ENCODE measurements at places on chromosomes 16 and 17.

GRCh38 chr16:58848662-58849002, 114.5 kb upstream of the GOT2 start:
- no peak for DNase-seq

DNA sequence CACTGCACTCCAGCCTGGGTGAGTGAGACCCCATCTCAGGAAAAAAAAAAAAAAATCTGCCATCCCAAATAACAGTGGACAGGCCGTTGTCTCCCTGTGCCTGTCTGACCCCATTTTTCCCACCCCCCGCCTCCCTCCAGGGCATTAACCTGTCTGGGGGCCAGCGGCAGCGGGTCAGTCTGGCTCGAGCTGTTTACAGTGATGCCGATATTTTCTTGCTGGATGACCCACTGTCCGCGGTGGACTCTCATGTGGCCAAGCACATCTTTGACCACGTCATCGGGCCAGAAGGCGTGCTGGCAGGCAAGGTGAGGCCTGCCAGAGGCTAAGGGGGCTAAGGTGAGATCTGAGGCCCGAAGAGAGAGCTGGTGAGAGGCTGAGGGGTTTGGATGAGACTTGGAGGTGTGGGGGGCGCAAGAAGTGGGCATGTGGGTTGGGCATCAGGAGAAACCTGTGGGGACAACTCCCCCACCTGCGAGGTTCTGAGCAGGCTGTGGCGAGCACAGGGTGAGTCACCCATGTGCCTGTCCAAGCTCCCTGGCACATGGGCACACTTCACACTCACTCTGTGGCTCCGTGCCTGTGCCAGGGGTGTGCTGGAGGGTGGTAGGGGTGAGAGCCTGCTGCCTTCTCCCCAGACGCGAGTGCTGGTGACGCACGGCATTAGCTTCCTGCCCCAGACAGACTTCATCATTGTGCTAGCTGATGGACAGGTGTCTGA, 34.7 kb downstream of the ANKRD40 start:
- DNase-seq = no peak

- DNase-seq = no peak
Observed at GRCh38 chr17:71975331-71975801, 145.5 kb upstream of the SOX9 start.

GRCh38 chr17:37802712-37803416, 58.0 kb upstream of the HNF1B start:
- no peak for DNase-seq

DNA sequence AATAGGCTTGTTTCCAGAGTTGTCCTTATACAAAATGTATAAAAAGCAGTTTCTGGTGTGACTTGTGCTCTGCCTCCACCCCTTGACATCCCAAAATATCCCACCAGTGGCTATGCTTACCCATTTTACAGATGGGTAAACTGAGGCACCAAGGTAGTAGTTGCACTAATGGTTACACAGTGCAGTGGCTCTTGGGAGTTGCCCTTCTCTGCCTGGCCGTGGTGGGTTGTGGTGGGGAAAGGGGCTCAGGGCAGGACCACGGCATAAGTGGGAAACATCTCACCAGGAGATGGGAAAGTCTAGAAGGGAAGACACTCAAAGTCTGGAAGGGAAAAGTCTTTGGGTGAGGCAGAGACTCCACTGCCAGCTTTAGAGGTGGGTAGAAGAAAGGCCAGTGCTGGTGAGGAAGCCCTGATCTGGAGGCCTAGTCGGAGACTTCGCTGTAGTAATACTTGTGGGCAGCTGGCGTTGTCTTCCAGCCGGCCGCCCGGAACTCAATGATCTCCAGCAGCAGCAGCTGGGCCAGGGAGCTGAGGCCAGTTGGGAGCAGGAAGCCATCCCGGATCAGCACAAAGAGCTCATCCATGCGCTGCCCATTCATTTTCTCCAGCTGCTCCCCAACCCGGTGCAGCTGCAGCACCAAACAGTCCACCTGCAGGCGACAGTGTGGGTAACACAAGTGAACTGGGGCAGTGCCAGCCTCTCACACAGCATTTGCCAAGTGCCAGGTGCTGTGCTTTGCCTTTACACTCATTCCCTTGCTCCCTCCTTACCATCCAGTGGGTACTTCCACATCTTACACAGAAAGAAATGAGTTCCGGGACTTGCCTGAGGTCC, 4.5 kb downstream of the MIF4GD start:
- DNase-seq = no peak

DNA sequence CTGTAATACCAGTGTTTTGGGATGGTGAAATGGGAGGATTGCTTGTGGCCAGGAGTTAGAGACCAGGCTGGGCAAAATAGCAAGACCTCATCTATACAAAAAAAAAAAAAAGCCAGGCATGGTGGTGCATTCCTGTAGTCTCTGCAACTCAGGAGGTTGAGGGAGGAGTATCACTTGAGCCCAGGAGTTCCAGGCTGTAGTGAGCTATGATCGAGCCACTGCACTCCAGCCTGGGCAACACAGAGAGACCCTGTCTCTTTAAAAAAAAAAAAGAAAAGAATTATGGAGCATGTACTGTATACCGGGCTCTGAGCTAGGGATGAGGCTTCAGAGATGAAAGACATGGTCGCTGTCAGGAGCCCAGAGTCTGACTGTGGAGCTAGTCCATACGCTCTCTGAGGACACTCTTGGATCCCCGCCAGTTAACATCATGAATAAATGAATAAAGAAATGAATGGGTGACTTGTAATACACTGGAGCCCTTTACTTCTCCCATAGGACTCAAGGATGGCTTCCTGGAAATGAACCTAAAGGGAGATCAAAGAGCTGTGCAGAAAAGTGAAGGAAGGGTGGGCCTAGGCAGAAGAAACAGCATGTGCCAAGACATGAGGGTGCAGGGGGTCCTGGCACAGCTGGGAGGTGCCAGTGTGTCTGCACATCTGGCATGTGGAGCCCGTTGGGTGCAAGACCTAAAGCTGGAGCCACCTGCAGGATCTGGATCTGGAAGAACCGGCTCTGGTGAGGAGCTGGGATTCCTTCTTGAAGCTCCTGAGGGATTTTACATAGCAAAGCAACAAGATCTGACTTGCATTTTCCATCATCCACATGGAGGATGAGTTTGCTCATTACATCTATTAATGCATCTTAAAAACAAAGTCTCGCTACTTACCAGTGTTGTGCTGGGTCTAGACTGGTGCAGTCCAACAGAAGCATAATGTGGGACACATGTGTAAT, 120.4 kb downstream of the IRX3 start:
- DNase-seq = no peak

DNA sequence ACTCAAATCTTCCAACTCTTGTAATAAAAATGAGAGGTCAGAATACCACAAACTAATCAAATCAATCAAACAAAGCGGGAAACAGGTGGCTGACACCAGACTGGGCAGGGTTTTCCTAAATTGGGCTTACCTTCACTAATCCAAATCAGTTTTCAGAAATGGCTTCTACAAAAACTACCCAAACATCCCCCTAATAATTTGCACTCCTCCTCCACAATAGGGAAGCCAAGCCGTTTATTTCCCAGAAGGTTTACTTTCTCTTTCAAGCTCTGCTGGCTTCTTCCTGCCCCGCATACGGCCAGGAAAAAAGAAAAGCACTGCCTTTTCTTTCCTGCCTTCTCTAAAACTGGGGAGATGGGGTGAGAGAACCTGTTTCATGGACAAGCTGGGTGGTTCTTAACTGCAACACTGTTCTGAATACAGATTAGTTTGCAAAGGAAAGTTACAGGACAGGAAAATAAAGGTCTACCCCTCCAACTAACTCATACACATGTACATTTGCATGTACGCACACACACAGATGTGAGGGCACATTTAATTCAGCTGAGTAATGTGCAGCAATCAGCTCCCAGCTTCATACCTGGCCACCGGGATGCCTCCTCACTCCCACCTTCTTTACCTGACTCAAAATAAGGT, 9.2 kb downstream of the STAT3 start:
- no peak for DNase-seq

- DNase-seq = no peak
Observed at GRCh38 chr17:1043601-1044251, 46.8 kb downstream of the TIMM22 start.

GRCh38 chr16:2526135-2526534, 5.1 kb downstream of the CEMP1 start:
- DNase-seq = no peak

GRCh38 chr17:71063127-71063526, 893.8 kb downstream of the KCNJ2 start:
- DNase-seq = no peak

DNA sequence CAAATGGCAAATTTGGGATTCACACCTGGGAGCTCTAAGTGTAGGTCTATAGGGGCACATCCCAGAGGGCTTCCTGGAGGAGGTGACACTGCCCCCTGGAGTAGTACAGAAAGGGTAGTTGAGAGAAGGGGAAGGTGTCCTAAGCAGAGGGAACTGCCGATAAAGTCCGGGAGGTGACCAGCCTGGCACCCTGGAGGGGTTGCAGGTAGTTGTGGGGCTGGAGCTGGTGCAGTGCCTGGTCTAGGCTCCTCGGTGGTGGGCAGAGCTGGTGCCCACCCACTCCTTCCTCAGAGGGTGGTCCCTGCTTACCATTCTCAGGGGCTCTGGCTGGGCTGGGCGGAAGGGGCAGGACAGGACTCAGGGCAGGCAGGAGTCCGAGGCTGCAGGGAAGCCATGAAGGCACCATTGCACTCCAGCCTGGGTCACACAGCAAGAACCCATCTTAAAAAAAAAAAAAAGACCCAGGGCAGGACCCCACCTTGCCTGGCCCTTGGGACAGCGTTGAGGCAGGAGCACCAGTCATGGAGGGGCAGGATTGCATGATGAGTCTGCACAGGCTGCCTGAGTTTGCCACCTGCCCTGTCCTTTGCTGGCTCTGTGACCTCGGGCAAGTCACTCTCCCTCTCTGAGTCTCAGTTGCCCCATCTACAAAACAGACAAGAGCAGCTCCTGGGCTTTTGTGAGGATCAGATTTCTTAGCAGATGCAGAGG, 43.8 kb downstream of the LAT start:
- no peak for DNase-seq

DNA sequence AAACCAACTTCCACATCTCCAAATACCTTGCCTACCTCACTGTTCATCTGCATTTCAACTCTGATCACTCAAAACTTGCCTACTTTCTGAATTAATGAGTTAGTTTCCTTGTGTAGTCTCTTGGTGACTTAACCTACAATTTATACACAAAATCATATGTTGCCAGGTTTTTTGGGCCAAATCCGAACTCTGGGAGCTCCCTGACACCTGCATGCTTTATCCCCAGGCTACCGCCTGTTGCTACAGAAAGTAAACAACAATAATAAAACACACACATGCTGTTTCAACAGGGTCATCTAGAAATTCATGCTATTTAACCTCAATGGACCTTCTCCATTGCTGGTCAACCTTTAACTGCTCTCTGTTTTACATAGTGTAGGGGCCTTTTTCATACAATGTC, 104.5 kb upstream of the AXIN2 start:
- no peak for DNase-seq

DNA sequence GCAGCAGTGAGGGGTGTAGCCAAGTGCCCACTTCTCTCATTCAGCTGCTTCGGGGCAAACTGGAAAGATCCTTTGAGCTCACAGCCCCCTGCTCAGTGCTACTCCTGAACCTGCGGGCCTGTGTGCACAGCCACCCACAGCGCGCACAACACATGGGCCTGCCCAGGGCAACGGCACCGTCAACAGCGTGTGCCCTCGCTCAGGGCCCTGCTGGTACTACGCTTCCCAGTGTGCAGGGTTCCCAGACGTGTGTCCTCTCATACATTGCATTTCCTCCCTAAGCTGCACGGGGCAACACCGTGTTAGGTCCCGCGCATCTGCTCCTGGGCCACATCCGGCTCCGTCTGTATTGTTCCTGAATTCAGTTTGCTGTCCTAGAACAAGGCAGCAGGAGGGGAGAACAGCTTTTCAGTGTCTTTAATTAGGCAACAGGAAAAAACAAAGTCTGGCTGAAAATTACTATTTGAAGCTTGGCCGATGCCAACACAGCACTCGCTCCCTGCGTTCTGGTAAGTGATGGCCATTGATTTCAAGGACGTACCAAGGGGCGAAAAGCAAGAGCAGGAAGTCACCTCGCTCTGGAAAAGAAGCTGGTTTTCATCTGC, 15.2 kb downstream of the MRM3 start:
- DNase-seq = no peak

GRCh38 chr16:11133344-11133943, 122.6 kb downstream of the SOCS1 start:
- peak; percentile 79 for DNase-seq

DNA sequence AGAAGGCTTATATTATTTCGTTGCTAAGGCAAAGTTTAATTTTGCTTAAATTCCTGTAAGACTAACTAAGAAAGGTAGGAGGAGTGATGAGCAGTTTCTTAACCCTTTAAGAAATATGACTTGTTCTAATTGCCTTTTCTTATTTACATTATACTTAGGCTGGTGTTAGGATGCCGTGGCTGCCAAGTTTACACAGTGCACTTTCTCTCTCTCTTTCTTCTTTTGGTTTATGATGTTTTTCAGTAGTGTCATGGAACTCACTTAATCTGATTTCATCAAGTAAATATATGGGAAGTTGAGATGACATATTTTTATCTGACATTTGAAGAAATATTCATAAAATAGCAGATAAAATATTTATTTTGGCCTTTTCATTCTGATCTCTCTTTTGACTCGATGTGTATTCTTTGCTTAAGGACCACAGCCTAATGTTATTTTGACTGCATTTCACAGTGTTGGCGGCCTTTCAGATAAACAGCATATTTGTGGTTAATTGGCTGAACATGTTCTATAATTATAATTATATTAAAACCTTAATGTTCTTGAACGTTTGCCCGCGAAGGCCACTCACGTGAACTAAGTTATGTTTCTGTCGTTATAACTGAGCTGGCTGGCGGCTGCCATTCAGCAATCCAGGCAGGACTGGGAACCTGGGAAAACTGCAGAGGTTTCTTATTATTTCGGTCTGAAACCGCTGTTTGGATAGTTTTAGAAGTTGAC, 191.6 kb downstream of the WWOX start:
- no peak for DNase-seq

DNA sequence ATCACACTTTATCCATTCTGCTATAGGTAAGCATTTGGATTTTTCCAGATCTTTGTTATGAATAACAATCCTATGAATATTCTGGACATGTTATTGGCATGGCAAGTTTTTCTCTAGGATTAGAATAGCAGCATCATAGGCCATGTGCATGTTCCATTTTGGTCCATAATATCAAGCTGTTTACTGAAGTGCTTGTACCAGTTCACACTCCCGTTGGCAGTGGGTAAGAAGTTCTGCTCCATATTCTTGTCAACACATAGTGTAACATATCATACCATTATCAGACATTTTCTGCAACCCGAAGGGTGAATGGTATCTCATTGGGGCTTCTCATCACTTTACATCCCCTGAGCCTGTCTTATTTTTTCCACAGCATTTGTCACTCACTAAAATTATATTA, 661.9 kb upstream of the SALL1 start:
- no peak for DNase-seq

GRCh38 chr17:42019509-42020404, at the start of gene NKIRAS2:
NKIRAS2 (plus strand) TSS chr17:42020090; CDS start chr17:42021578, 1,488 bp downstream.
- peak; percentile 68 for DNase-seq

DNA sequence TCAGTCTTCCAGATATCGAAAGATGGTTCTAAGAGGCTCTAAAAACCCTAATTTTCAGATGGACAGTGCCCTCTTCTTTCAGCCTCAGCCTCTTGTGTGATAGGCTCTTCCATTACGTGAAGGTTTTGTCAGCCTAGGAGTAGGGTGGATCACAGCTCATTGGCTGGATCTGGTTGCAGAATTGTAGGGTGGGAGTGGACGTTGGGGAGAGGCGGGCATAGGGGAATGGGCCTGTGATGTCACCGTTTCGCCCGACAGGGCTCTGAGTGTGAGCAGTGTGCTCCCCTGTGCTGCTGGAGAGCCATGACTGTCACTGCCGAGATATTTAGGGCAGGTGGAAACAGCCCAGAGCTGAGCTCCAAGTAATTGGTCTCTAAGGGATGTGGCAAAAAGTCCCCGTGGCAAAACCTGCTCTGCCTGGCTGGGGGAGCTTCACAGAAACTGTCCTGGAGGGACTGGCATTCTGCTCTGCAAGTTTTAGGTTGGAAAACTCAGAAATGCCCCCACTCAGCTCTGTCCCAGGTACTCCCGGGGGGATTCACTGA, 6.2 kb upstream of the WFIKKN1 start:
- no peak for DNase-seq
